ENCODE measurements at places on chromosomes 5 and 9. TPM values are rescaled to one million over a fixed set of nuclear protein-coding genes. Genes with fewer than 3 reads are reported as not detected.

Gene CDC20B
- total RNA-seq, result not detected

Gene PITX1
- 12.9 TPM for total RNA-seq

Gene N4BP3
- 6.9 TPM for total RNA-seq

Gene PDE4D
- 17.8 TPM for total RNA-seq

Gene ENDOG
- 15.2 TPM for total RNA-seq

Gene RXRA
- total RNA-seq, result 20.4 TPM

Gene CCNI2
- 3.4 TPM for total RNA-seq

Gene ZFP37
- total RNA-seq, result 1.3 TPM

Gene TAS2R1
- not detected for total RNA-seq

Gene MARVELD2
- 40.9 TPM for total RNA-seq

GRCh38 chr9:115804206-115804605 lies 349.4 kb upstream of the PAPPA start:
- no peaks in the 10 kb centered on the region for H3K36me3 ChIP-seq
- no peaks in the 10 kb centered on the region for H3K27me3 ChIP-seq
- no peaks in the 10 kb centered on the region for H3K4me1 ChIP-seq
- H3K4me3 ChIP-seq, result no peak overlapping the region

DNA sequence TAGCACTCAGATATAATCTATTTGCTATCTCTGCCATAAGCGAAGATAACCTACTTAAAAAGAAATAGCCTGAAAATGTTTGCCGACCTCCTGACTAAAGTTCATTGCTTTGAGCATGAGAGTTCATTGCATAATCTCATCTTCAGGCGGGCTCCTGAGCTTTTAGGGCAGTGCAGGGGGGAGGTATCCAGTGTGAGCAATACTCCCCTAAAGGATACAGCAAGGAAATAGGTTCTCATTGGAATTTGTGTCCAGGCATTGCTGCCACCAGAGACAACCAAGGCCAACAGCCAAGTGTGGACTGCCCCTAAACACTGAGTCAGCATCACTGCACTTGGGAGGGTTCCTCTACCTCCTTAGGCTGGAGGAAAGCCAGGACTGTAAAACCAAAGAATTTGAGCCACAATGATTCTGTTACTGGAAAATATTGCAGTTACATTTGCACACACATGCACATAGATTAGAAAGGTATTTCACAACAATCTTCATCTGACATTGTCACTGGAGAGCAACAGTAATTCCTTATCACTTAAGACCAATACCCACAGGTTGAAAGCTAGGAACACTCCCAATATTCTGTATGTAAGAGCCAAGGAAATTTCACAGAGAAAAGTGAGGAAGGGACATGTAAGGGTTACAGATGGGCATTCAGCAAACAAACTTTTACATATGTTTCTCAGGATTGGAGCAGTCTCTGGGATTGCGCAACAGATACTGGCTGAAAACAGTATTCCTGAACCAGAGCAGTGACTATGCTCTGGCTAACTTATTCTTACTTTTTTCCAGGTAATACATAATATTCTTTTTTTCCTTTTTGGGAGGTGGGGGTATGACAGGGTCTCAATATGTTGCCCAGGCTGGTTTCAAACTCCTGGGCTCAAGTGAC lies 98.6 kb upstream of the TLE1 start:
- H3K27me3 ChIP-seq, result no peaks in the 10 kb centered on the region
- H3K4me3 ChIP-seq, result no peak overlapping the region
- H3K36me3 ChIP-seq, result no peaks in the 10 kb centered on the region
- no peaks in the 10 kb centered on the region for H3K4me1 ChIP-seq

DNA sequence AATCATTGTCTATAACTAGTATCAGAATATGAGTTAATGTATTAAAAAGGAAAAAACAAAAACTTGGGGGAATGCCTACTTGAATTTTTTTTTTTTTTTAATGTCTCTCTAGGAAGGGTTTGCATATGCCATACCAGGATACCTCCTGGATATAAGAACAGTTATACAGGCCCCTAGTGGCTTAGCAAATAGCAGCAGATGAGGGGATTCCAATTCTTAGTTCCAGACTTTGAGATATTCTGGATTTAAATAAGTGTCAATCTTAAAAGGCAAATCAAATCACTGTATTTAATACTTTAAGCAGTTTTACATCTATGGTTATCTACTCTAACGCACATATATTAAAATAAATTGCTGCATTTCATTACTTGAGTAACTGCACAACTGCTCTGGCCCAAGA lies 1055.5 kb upstream of the DMAC1 start:
- no peaks in the 10 kb centered on the region for H3K36me3 ChIP-seq
- H3K4me3 ChIP-seq, result no peak overlapping the region
- H3K27ac ChIP-seq, result no peak overlapping the region
- DNase-seq, result no peak
- peaks cover 33% of the 10 kb centered on the region for H3K27me3 ChIP-seq

GRCh38 chr5:14783691-14784090 lies 87.9 kb downstream of the ANKH start:
- no peaks in the 10 kb centered on the region for H3K36me3 ChIP-seq
- no peak overlapping the region for H3K27ac ChIP-seq
- H3K4me3 ChIP-seq, result no peak overlapping the region
- H3K27me3 ChIP-seq, result no peaks in the 10 kb centered on the region
- no peak for DNase-seq

DNA sequence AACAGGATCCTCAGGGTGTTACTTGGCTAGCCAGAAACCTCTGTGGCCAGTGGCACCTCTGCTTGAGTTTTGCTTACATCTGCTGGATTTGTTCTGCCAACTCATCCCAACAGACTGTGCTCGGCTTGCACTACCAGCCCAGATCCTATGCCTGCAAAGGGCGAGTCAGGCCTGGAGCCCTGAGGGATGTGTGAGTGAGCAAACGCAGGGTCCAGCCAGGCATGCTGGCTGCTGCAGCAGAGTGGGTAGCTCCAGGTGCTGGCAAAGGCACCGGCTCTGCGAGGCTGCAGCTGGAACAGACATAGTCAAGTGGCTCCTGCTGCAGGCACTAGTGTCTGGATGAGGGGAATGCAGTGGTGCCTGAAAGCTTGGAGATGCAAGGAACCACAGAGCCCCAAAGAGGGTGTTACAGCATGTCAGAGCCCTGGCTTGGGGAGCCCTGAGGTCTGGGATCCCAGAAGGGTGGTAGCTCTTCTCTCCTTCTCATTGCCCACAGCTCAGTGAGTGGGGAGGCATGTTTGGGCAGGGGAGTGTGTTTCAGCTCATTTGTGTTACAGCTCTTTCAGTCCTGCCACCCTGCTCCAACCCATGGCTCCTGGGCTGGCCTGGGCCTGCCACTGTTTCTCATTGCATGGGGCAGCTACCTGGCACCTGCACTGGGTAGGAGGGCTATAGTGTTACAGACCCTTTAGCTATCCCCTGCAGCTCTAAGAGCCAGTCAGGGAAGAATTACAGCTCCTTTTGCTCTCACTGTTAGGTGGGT lies 332.6 kb downstream of the TAF11L14 start:
- H3K27ac ChIP-seq, result no peak overlapping the region
- no peaks in the 10 kb centered on the region for H3K36me3 ChIP-seq
- H3K27me3 ChIP-seq, result no peaks in the 10 kb centered on the region
- H3K4me3 ChIP-seq, result no peak overlapping the region
- no peaks in the 10 kb centered on the region for H3K4me1 ChIP-seq

DNA sequence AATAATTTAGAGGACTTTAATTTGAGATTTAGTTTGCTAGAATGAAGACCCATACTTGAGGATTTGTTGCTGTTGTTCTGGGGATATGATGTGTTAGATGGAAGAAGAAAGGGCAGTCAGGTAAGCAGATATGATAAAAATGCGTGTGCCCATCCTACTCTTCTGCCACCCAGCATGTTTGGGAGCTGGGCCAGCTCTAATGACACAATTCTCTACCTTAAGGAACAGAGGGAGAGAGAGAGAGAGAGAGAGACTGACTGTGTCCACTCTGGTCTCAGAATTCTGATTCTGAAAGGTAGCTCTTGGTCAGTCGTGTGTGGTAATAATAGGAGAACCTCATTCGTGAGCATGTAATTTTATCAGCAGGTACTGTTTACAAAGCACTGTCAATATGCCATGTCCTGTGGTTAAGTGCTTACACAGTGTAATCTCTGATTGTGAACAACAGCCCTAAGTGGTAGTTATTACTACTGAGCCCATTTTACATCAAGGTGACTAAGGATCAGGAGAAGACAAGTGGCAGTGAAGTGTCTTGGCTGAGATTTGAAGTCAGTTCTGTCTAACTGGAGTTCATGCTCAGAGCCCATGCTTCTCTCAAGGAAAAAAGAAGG lies 307.4 kb upstream of the SEMA6A start:
- H3K27me3 ChIP-seq, result no peaks in the 10 kb centered on the region
- no peak overlapping the region for H3K27ac ChIP-seq
- no peak overlapping the region for H3K4me3 ChIP-seq
- no peak for DNase-seq
- peaks cover 4% of the 10 kb centered on the region for H3K4me1 ChIP-seq
- no peaks in the 10 kb centered on the region for H3K36me3 ChIP-seq

DNA sequence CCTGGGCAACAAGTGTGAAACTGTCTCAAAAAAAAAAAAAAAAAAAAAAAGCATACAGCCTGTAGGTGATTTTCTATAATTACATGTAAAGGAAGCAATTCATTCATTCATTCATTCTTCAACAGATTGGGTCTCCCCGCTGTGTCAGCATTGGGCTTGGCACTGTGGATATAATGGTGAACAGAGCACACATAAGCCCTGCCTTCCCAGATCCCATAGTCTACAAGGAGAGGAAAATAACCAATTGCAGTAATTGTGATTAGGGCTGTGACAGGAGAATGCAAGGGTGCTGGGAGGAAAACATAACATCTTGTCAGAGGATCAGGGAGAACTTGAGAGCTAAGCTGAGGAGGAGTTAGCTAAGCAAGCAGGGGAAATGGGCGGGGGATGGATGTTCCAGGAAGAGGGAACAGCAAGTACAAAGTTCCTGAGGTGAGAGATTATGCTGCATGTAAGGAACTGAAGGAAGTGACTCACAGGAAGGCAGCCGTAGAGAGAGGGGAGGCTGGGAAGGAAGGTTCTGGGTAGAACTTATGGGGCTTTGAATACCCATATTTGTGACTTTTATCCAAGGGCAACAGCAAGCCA lies 24.0 kb upstream of the KLF9 start:
- peaks cover 17% of the 10 kb centered on the region for H3K4me1 ChIP-seq
- H3K27ac ChIP-seq, result peak overlapping the region; percentile 59
- H3K4me3 ChIP-seq, result no peak overlapping the region
- peak; percentile 35 for DNase-seq
- no peaks in the 10 kb centered on the region for H3K36me3 ChIP-seq

DNA sequence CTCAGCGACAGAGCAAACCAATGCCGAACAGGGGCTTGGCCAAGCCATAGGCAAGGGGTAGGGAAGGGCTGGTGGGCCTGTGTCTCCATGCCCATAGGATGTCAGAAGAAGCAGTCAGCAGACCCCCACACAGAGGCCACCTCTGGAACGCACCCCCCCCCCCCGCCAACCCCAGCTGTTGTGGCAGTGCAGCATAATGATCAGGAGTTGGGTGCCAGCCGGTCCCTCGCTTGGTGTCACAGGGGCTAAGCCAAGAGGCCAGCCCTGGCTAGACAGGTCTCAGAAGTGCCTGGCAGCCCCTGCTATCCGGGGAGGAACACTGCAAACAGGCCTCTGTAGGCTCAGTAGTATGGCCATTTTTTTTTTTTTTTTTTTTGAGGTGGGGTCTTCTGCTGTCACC lies 3.7 kb upstream of the MXD3 start:
- DNase-seq, result no peak
- no peaks in the 10 kb centered on the region for H3K27me3 ChIP-seq
- H3K36me3 ChIP-seq, result peaks cover 45% of the 10 kb centered on the region
- no peak overlapping the region for H3K27ac ChIP-seq

DNA sequence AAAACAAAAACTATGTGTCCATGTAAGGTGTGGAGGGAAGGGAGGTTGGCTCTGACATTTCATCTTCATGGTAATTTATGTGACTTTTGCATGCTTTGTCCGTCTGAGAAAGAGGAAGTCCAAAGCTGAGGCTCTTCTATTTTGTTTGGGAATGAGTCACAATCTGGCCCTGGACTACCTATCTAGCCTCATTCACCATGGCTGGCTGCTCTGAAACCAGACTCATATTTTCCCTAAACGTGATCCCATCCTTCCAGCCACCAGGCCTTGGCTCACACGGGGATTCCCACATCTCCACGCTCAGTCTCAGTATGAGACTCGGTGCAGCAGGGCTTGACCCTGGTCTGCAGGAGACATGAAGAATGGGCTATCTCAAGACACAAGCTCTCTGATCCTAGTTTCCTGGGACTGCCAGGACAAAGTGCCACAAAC lies 672.8 kb downstream of the ACTL7B start:
- H3K27ac ChIP-seq, result no peak overlapping the region
- no peak overlapping the region for H3K4me3 ChIP-seq
- no peaks in the 10 kb centered on the region for H3K27me3 ChIP-seq

DNA sequence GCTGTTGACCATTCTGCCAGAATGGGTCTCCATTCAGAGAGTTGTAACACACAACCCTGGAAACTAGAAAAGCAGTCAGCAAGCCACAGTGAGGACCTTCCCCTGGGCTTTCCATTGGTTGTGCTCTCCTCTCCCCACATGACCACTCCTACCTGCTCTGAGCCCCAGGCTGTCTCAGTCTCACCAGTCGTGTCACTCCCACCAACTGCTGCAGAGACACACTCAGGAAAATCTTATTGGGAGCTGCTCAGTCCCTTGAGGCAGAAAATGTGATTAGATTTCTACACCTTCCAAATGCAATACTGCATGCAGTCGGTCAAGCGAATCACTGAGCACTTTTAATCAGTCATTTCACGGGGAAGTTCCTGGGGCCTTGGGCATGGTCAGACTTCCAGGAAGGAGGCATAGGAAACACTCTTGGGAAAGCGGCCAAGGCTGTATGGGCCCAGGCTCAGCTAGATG lies 284.2 kb upstream of the NMUR2 start:
- H3K27ac ChIP-seq, result no peak overlapping the region
- no peak for DNase-seq
- no peaks in the 10 kb centered on the region for H3K36me3 ChIP-seq
- H3K27me3 ChIP-seq, result no peaks in the 10 kb centered on the region

DNA sequence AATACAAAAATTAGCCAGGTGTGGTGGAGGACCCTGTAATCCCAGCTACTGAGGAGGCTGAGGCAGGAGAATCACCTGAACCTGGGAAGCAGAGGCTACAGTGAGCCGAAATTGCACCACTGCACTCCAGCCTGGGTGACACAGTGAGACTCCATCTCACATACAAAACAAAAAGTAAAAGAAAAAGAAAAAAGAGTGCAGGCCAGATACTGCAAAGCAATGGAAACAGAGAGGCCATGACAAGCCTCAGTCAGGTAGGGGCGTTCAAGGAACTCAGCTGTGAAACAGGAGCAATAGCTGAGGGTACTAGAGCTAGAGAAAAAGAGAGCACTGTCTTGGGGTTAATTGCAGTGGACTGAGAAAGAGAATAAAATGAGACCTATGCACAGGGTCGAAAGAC lies 56.2 kb downstream of the TIMD4 start:
- no peaks in the 10 kb centered on the region for H3K4me1 ChIP-seq
- no peak overlapping the region for H3K4me3 ChIP-seq
- no peaks in the 10 kb centered on the region for H3K27me3 ChIP-seq
- no peak for DNase-seq
- H3K27ac ChIP-seq, result no peak overlapping the region

GRCh38 chr9:99628285-99628684 lies 193.4 kb upstream of the NR4A3 start:
- H3K4me3 ChIP-seq, result no peak overlapping the region
- no peak for DNase-seq
- H3K27me3 ChIP-seq, result peaks cover 20% of the 10 kb centered on the region
- no peaks in the 10 kb centered on the region for H3K36me3 ChIP-seq
- no peaks in the 10 kb centered on the region for H3K4me1 ChIP-seq

GRCh38 chr9:113614843-113615648 lies 151.5 kb downstream of the RGS3 start:
- H3K4me1 ChIP-seq, result peaks cover 43% of the 10 kb centered on the region
- H3K4me3 ChIP-seq, result no peak overlapping the region
- H3K27me3 ChIP-seq, result no peaks in the 10 kb centered on the region
- DNase-seq, result no peak
- no peak overlapping the region for H3K27ac ChIP-seq

- no peak overlapping the region for H3K4me3 ChIP-seq
- DNase-seq, result no peak
- no peaks in the 10 kb centered on the region for H3K4me1 ChIP-seq
Observed at GRCh38 chr9:131854334-131854733, 114.5 kb upstream of the RAPGEF1 start.
